ENCODE measurements at places on chromosomes 3 and 15. TPM values are rescaled to one million over a fixed set of nuclear protein-coding genes. Genes with fewer than 3 reads are reported as not detected.

Gene OTOL1
- total RNA-seq = not detected

DNA sequence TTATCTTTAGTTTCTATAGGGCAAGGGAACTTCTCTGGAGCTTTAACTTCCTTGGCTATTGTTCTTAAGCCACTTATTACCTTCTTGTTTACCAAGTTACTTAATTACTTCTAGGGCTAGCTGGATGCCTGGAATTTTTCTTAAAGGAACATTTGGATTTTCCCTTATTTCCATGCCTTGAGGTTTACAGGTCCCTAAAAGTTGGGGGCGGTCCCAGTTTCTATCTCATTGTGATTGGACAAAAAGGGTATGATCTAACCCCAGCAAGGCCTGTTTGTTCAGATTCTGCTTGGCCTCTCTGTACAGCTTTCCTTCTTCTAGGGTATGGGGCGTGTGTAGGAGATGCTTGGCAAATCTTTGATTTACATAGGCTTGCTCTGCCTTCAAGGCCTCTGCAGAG, 17.4 kb downstream of the PDHB start:
- H3K27me3 ChIP-seq = no peaks in the 10 kb centered on the region
- no peak for DNase-seq
- no peaks in the 10 kb centered on the region for H3K36me3 ChIP-seq
- H3K27ac ChIP-seq = no peak overlapping the region
- no peak overlapping the region for H3K4me3 ChIP-seq

GRCh38 chr15:85329561-85330422, 50.6 kb upstream of the AKAP13 start:
- no peak for DNase-seq
- H3K27ac ChIP-seq = peak overlapping the region; percentile 98
- H3K27me3 ChIP-seq = no peaks in the 10 kb centered on the region
- H3K4me3 ChIP-seq = peak overlapping the region; percentile 97
- no peaks in the 10 kb centered on the region for H3K36me3 ChIP-seq

Gene LOXL1
- total RNA-seq = 8.4 TPM

DNA sequence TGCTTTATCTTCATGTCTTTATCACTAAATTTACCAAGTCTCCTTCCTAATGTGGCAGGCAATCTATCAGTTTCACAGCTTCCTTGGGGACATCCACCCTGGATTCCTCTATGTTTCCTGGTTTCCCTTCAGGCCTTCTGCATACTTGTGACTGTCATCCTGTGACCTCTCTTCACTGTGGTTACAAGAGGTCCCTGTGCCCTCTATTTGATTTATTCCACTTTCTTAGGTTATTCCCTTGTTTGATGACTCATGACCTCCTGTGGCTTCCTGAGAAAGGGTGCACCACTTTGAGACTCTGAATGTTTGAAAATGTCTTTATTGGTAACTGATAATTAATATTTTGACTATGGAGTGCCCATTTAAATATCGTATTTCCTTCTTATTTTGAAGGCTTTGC, 60.5 kb upstream of the KY start:
- peaks cover 10% of the 10 kb centered on the region for H3K27me3 ChIP-seq
- no peak for DNase-seq
- no peak overlapping the region for H3K27ac ChIP-seq
- no peaks in the 10 kb centered on the region for H3K4me1 ChIP-seq
- no peaks in the 10 kb centered on the region for H3K36me3 ChIP-seq

Gene KCNAB1
- not detected for total RNA-seq

- H3K4me1 ChIP-seq = peaks cover 10% of the 10 kb centered on the region
- peaks cover 2% of the 10 kb centered on the region for H3K36me3 ChIP-seq
- H3K27me3 ChIP-seq = peaks cover 21% of the 10 kb centered on the region
- DNase-seq = no peak
- H3K4me3 ChIP-seq = no peak overlapping the region
Observed at GRCh38 chr15:60918234-60918959, 310.7 kb downstream of the RORA start.

DNA sequence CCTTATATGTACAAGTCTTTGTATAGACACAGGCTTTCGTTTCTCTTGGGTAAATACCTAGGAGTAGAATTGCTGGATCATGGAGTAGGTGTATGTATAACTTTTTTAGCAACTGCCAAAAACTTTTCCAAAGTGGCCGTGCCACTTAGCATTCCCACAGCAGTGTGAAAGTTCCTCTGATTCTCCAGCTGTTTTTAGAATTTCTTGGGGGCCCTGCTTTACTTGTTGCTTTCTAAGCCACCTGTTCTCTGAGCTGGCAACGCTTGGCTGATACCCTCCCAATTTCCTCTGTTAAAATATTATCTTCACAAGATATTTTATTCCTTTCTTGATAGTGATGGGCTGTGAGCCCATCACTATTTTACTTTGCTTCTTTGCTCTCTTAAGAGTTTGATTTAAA, 19.2 kb downstream of the LIMD1 start:
- no peak overlapping the region for H3K4me3 ChIP-seq
- DNase-seq = no peak
- H3K27me3 ChIP-seq = no peaks in the 10 kb centered on the region
- H3K4me1 ChIP-seq = peaks cover 27% of the 10 kb centered on the region
- no peak overlapping the region for H3K27ac ChIP-seq

GRCh38 chr15:65619626-65620290, 2.0 kb upstream of the SLC24A1 start:
- DNase-seq = no peak
- H3K4me1 ChIP-seq = no peaks in the 10 kb centered on the region
- H3K4me3 ChIP-seq = peak overlapping the region; percentile 59

DNA sequence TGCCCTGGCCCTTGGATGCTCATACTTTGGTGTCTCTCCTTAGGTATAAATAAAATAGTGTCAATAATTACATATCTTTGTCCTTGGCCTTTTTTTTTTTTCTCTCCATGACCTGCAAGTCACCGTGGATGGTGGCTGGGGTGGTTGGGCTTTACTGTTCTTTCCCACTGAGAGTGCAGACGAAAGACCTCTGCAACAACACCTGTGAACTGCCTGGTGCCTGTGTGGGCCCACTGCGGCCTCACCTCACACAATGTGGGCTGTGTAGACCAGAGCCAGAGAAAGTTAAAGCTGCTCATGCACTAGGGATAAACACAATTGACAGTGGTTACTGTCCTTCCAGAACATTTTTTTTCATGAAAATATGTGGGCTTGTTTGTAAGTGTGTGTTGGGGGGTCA, 39.0 kb downstream of the CCDC32 start:
- no peaks in the 10 kb centered on the region for H3K27me3 ChIP-seq
- H3K27ac ChIP-seq = no peak overlapping the region
- H3K36me3 ChIP-seq = peaks cover 2% of the 10 kb centered on the region
- no peak for DNase-seq
- H3K4me1 ChIP-seq = no peaks in the 10 kb centered on the region
- no peak overlapping the region for H3K4me3 ChIP-seq

Gene ISLR
- total RNA-seq = not detected

Gene MST1R
- total RNA-seq = 0.63 TPM
